ENCODE measurements at places on chromosomes 4 and X.

DNA sequence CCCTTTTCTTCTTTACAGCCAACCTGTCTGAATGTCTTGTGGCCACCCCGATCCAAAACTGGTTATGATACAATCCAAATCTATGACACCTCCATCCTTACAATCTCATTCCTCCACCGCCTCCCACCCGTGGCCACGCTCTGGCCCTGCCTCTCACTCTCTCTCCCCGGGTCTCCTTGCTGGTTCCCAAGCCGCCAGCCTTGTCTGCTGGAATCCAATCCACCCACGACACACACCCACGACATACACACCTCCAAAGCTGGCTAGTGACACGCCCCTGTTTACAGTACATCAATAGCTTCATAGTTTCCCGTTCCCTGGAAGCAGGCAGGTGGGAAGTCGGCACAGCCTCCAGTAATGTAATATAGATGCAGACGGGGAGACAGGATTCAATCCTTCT, 99.0 kb downstream of the WFS1 start:
- no peak for DNase-seq

DNA sequence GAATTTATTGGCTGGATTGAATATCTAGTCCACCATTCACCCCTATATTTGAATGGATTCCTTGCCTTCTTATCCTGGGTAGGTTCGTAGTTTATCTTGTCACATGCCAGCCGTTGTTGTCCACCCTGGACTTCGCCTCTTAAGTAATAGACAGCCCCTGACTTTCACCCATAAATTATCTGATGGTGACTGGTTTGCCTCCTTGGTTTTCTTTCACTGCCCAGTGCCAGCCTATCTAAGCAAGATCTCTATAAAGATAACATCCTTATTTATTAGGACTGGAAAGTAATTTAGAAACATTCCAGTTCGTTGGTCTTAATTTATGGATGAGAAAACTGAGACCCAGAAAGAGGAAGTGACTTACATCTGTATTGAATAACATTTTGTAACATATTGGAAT, 410.3 kb downstream of the RPA4 start:
- DNase-seq: no peak

GRCh38 chrX:38718311-38718710, 82.9 kb upstream of the MID1IP1 start:
- no peak for DNase-seq

DNA sequence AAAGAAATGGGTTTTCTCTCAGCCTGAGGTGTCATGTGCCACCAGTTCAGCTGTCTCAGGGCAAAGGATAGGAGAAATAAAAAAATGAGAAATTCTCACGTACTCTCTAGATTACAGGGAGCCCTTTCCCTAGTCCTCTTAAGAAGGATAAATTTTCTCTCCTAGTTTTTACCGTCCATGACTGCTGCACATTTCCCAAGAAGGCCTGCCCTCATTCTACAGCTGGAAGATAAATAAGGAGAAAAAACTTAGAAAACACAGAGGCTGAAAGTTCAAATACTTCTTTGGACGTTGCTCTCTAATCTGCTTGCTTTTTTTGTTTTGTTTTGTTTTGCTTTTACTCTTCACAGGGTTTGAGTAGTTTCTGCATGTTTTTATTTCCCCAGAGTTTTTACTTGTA, 211.9 kb downstream of the DCAF12L2 start:
- no peak for DNase-seq

DNA sequence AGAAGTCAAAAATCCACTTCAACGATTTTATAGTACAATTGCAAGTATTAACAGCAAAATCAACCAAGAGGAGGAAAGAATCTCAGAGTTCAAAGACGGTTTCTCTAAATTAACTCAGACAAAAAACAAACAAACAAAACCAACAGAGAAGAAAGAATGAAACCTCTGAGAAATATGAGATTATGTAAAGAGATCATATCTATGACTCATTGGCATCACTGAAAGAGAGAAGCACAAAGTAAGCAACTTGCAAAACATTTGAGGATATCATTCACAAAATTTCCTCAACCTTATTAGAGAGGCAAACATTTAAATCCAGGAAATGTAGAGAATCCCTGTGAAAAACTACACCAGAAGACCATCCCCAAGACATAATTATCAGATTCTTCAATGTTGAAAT, 370.4 kb downstream of the INPP4B start:
- DNase-seq: no peak

GRCh38 chrX:133654811-133655210, 239.5 kb upstream of the GPC4 start:
- no peak for DNase-seq

- no peak for DNase-seq
These were observed 21.6 kb downstream of the PNMA6E start for GRCh38 chrX:153379508-153379907.

DNA sequence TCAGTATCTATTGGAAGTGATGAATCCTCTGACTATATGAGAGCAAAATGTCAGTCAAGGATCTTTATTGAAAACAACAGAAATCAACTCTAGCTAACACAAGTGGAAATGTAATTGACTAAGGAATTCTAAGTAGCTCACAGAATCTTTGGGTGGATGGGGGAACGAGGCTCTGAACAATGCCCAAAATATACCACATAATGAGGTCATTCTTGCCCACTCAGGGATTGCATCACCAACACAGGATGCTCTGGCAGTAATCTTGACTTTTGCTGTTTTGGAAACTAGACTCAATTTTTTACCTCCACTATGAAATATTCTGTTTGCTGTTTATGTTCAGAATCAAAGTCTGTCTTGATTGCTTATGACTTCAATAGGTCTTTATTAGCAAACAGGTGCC, 127.4 kb upstream of the UNC5C start:
- DNase-seq: no peak
